Heart right ventricle (tissue), 16 donors: ENCODE measurements at places on chromosomes 12 and 14. TPM values are rescaled to one million over a fixed set of nuclear protein-coding genes. Genes with fewer than 3 reads are reported as not detected.

GRCh38 chr12:6233121-6233971 is 33.1 kb downstream of the CD9 start:
- DNase-seq, result peak; percentile 45

DNA sequence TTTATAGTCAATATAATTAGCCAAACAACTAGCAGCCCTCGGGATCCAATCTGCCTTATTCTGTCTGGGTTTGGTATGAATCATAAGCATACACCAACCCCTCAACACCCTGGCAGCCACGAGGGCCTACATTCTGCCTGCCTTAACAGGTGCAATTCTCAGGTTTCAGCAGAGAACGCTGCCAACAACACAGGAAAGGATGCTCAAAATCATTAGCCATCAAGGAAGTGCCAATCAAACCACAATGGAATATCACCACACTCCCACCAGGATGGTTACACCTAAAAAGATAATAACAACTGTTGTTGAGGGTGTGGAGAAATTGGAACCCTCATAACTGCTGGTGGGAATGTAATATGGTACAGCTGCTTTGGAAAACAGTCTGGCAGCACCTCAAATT is 122.8 kb downstream of the TTC7B start:
- DNase-seq, result no peak

- DNase-seq, result no peak
Observed at GRCh38 chr14:76887191-76887590, 61.0 kb downstream of the LRRC74A start.

- no peak for DNase-seq
Observed at GRCh38 chr12:105099356-105099755, 8.2 kb upstream of the WASHC4 start.

Gene CD4
- 5.7 TPM for total RNA-seq

DNA sequence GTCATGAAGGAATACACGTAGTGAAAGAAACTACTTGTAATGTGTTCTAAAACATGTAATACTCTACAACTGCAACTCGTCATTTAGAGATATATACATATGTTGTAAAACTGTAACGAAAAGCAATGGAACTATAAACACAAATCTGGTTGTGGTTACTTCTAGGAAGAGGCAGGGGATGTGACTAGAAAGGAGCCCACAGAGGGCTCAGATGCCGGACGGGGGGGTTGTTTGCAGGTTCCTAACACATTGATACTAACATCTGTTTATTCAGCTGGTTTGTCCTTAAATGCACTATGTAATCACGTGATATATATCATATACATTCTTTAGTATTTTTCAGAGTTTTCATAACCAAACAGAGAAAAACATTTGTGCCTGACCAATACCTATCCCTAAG is 16.1 kb upstream of the ANHX start:
- no peak for DNase-seq

DNA sequence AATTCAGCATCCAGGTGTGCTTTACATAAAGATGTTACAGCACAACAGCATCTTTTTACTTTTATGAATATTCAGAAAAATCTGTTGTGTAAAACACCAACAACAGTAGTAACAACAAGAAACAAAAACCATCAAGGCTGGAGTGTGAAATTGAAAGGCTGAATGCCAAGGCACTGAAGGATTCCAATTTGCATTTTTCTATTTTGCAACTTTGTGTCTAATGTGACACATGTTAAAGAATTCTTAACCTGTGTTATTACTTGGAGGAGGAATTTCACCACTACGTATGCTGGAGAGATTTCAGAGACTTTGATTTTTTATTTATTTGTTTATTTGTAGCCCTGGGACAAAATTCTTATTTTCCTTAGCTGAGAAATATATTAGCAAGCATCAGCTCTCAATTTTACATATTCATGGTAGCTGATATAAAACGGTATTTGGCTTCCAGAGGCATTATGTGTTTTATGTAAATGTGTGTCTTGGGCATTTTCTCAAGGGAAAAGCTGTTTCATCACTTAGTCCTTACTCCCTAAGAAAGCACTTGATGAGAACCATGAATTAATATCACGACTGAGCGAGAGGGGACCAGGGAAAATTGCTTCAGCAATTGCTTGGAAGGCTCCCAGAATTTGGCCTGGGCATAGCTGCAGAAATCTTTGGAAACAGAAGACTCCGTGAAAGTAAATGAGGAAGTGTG is 475.4 kb downstream of the TMEM132D start:
- no peak for DNase-seq

Gene JPH4
- total RNA-seq, result 0.15 TPM

Gene HOXC10
- not detected for total RNA-seq

GRCh38 chr14:69625299-69626131 is 14.1 kb downstream of the SUSD6 start:
- peak; percentile 54 for DNase-seq

GRCh38 chr14:72503271-72503670 is 390.6 kb downstream of the DPF3 start:
- DNase-seq, result no peak

GRCh38 chr12:18895946-18896345 is 158.0 kb downstream of the CAPZA3 start:
- peak; percentile 68 for DNase-seq

DNA sequence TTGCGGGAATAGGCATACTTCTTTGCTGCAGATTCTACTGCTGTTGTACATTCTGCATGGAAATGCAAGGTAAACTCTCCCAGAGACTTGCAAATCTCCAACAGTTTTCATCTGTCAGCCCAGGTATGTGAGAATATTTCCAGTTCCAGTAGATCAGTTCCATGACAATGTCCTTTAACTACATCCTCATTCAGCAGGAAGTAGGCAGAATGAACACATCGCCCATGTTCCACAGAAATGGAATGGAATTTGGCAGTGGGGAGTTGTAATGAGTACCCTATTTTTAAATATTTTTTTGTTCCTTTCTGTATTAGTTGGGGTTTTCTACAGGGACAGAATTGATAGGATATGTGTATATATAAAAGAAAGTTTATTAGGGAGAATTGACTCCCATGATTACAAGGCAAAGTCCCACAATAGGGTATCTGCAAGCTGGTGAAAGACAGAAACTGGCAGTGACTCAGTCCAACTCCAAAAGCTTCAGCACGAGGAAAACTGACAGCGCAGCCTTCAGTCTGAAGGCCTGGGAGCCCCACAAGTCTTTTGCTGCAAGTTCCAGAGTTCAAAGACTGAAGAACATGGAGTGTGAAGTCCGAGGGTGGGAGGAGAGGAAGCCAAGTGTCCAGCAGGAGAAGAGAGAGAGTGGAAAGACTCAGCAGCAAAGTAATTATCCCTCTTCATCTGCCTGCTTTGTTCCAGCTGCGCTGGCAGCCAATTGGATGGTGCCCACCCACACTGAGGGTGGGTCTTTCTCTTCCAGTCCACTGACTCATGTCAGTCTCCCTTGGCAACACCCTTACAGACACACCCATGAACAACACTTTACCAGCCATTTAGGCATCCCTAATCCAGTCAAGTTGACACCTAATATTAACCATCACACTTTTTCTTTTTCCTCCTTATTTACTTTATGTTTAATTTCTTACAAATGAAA is 110.4 kb upstream of the SCAF11 start:
- no peak for DNase-seq

DNA sequence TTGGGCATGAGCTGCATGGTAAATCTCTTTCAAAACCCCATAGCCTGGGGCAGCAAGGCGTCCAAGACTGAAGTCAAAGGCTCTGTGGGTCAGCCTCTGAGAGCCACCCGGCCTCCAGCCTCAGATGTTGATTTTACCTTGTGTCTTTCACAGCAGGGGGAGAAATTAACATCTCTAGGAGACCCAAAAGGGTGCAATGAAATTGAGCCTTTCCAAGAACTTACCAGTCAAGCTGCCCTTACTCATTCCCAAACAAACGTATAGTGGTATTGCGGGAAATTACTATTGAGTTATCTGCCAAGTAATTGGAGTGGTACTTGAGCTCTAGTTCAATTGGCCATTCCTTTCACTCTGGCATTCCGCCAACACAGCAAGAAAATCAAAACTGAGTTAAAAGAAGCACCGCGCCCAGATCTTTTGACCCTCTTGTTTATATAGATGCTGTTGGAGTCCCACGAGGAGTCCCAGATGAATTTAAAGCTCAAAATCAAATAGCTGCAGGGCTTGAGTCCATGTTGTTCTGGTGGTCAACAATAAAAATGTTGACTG is 380.7 kb upstream of the SYT1 start:
- DNase-seq, result no peak

DNA sequence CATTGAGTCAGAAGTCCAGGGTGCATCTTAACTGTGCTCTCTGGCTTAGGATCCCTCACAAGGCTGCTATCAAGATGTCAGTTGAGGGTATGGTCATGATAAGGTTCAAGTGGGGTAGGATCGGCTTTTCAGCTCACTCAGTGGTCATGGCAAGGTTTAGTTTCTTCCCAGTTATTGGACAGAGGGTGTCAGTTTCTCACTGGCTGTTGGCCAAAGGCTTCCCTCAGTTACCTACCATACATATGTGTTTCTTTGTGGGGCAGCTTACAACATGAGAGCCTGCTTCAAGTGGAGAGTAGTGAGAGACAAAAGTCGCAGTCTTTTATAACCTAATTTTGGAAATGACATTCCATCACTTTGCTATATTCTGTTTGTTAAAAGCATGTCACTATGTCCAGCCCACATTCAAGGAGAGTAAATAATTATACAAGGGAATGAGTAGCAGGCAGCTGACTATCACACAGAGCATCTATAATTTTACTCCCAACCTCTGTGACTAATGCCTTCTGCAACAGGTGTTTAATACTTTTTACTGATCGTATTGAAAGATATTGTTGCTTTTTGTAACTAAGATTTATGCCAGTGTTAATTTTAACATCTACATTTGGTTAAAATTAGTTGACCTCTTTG is 572.8 kb upstream of the FBXO33 start:
- DNase-seq, result no peak

Gene ETFBKMT
- total RNA-seq, result 5.5 TPM

Gene ATG2B
- total RNA-seq, result 14.3 TPM

Gene CPNE6
- 0.26 TPM for total RNA-seq

Gene LETMD1
- 17.3 TPM for total RNA-seq

Gene REM2
- total RNA-seq, result 0.14 TPM

DNA sequence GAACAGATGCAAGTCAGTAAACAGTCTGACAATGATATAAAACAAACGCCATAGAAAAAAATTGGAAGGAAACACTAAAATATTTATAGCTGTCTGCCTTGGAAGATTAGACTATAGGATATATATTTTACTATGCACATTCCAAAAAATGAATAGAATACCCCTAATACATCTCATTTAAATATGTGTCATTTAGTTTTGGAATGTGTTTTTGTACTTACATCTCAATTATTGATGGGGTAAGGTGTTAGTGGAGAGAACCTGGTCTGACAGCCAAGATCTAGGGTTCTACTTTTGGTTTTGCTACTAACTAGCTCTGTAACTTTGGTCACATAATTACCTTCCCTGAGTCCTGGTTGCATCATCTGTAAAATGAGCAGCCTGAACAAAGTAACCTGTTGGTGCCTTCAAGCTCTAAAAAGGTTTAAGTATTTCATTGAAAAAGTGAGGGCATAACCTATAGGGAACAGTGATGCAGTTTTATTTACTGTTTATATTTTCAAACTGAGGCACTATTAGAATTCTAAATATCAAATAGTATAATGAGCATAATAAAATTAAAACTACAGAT is 28.6 kb upstream of the SLC6A13 start:
- no peak for DNase-seq

Gene CCDC38
- total RNA-seq, result 0.13 TPM

DNA sequence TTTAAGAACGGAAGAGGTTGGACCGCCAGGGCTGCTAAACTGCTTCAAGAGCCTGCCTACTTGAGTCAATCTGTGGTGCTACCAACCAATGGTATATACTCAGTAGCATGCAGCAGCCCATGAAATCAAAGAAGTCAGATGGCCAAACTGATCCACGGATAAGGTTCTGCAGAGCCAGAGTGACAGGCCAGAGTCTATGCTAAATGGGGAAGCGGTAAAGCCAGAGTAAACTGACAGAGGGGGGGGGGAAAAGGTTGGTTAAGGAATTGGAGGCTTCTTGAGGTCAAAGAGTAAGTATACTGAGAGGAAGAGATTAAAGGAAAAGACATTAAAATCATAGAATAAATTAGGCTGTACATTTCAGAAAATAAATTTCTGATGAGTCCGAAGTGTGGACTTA is 15.4 kb upstream of the SLC6A13 start:
- no peak for DNase-seq

- DNase-seq, result no peak
Observed at GRCh38 chr14:78851189-78851588, 681.0 kb downstream of the NRXN3 start.

GRCh38 chr14:106222731-106223130 is 696.3 kb downstream of the TMEM121 start:
- DNase-seq, result no peak

- DNase-seq, result peak; percentile 64
Observed at GRCh38 chr14:74299061-74299545, 3.6 kb downstream of the ABCD4 start.

Gene ADAMTS20
- not detected for total RNA-seq

Gene SLC7A7
- total RNA-seq, result 1.7 TPM
